ENCODE measurements at places on chromosomes 3 and 15.

- no peak for DNase-seq
Observed at GRCh38 chr15:71549091-71549490, 261.3 kb upstream of the NR2E3 start.

DNA sequence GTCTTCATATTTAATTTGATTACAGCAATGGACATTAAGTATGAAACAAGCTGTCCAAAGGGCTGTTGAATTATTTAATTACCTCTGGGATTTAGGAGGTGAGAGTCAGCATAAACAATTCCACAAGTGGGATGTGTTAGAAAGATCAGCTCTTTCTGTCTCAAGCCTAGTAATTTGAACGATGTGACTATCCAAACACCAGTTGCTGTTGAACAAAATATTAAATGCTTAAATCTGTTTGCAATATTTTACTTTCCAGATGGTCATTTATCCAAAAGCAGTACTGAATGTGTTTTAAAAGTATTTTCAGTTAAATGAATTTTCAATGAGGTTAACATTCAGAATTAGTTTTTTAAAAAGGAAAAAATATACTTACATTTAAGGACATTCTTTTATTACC lies 12.7 kb downstream of the KCNAB1 start:
- DNase-seq, result no peak

GRCh38 chr3:69411346-69411745 lies 25.5 kb upstream of the FRMD4B start:
- DNase-seq, result peak; percentile 92

GRCh38 chr3:48919215-48920138 lies 835 bp downstream of the ARIH2 start:
- DNase-seq, result peak; percentile 58

DNA sequence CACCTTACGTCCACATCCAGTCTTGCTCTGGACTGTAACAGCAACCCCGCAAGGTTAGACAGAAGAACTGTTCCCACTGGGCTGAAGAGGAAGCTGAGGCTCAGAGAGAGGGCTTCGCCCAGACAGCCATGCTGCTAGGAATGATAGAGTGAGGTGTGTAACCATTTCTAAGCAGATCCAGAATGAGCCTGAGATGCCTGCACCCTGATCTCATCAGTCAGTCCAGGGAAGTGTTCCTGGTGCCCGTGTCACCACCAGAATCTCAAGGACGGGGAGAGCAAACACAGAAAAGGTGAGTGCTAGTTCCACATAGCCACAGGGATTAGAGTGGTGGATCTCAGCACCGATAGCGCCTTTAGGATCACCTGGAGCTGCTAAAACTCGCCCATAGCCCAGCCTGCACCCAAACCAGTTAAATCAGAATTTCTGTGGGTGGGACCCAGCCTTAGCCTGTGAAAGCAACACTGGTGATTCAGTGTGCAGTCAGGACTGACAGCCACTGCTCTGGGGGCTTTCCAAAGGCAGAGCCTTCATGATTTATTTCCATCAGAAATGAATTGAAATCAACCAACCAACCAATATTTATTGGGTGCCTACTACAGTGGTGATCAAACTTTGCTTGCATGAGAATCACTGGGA lies 12.3 kb downstream of the ISLR start:
- DNase-seq, result no peak

DNA sequence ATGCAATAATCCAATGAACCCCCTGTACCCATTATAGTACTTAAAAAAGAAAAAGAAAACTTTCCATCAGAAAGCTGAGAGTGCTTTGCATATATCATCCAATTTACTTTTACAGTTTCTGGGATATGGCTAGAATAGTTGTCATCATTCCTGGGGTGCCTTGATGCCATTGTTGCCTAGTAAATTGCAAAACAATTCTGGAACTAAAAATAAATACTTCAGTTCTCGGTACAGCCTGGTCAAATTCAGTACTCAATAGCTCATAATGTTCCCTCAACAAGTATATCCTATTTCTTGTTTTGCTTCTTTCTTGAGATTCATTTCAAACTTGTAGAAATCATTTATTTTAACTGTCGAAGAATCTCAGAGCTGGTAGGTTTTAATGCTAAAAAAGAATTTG lies 334.7 kb upstream of the MDFIC2 start:
- no peak for DNase-seq

DNA sequence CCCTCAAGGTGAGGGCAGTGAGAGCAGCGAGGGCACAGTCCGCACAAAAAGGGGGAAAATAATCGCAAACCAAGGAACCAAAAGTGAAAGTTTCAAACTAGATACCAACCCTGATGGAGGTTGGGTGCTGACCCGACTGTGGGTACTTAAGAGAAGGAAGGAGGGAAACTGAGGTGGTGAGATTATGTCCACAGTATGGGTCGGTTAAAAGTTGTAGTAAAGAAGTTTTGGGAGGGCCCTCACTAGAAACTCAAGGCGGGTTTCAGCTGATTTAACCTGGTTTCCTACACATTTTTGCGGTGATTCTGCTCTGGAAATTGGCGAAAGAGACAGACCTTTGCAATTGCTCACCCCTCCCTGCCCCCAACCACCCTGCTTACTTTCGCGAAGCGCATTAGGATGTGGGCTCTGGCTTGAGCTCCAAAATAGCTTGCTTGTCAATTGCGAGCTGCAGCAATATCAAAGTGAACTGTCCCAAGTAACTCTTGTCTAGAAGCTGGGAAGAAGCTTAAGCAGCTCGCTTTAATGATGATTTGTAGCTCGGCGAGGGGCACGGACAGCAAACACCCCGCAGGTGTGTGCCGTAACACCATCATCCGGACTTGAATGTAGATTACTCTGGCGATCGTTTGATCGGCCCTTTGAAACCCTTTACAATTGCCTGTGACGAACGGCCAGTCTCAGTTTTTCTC lies 15.8 kb downstream of the SOX2 start:
- no peak for DNase-seq

DNA sequence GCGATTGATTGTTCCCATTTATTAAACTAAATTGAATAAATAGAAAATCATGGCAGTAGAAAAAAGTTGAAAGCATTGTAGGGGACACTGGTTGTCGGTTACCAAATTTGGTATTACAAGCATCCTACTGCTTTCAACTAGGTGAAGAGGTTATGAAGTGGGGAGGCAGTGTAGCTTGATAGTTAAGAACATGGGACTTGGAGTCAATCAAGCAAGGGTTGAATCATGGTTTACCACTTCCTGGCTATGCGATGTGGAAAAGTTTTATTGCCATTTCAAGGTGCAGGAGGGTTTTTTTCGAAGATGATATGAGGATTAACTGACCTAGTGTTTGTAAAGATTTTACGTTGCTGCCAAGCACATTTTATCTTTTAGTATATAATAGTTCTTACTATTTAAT lies 318.2 kb upstream of the KCNH8 start:
- no peak for DNase-seq

GRCh38 chr3:162441716-162442115 lies 945.1 kb downstream of the OTOL1 start:
- DNase-seq, result no peak

- DNase-seq, result no peak
Observed at GRCh38 chr3:181966393-181966792, 254.7 kb downstream of the SOX2 start.
